Stimulated activated CD8-positive, alpha-beta memory T cell treated with anti-CD3 and anti-CD28 coated beads, Interleukin-15, amount 100 ng/mL, for 1 hour (primary cell): ENCODE measurements at places on chromosomes 7 and 10.

- DNase-seq, result no peak
These were observed 257.1 kb downstream of the KLF6 start for GRCh38 chr10:3527869-3528268.

- DNase-seq, result no peak
These were observed at the start of gene FAM107B for GRCh38 chr10:14774797-14775196. TSS of gene FAM107B (minus strand) at chr10:14774897. CDS start at chr10:14774663, 234 bp downstream.

DNA sequence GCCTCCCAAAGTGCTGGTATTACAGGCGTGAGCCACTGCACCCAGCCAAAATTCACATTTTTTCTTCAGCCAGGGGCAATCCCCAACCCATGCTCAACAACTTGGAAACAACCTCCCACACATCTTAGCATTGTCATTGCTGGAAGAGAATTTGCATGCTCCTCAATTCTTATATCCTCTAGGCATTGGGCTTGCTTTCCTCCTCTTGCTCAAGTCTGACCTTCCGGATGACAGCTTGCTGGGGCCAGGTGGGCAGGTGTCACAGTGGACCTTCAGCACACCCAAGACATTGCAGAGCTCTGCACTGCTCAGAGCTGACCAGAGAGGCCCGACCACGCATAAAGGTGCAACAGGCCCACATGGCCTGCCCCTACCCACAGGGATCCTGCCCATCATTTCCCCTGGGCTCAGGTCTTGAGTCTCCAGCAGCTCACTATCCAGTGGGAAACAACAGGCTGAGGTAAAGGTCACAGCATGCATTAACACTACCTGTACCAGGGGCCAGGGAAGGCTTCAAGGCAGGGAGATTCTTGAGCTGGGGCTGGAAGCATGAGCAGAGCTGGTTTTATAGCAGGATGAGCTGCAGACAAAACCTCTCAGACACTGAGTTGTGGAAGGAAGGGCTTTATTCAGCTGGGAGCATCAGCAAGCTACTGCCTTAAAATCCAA lies 6.8 kb upstream of the GPR15LG start:
- no peak for DNase-seq

GRCh38 chr7:40680657-40681056 lies 545.9 kb downstream of the SUGCT start:
- DNase-seq, result no peak

GRCh38 chr10:105042906-105043552 lies 401.9 kb downstream of the SORCS3 start:
- DNase-seq, result no peak

DNA sequence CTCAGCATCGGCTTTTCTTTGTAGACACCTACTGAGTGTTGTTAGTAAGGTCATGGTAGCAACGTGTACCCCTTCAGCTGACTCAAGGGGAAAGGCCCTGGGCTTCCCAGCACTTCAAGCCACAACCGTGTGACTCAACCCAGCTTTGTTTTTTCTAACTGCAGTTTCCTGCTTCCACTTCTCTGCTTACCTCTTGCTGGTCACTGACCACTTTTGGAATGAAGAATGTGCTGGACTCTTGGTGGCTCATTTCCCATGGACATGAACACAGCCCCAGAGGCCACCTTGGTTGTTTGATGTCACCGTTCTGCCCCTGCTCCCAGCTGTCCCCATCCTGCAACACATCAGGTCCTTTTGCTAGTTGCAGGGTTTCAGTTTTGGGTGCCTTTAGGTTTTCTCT lies 69.5 kb upstream of the ZNF438 start:
- DNase-seq, result peak; percentile 13

DNA sequence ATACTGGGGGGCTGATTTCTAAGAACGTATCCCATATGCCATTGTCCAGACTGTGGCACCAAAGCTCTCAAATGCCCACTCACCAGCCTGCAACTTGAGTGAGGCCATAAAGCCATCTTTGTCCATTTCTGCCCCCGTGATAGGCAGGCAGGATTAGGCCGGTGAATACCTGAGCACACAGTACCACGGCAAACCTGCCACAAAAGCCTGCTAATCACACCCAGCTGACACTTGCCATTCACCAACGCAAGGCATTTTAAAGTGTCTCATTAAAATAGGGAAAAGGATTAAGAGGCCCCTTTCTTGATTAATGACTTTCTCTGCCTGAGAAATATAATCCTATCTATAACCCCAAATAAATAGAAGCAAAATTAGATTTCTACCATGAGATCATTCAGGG lies 111.4 kb upstream of the NANOS1 start:
- DNase-seq, result no peak

- DNase-seq, result no peak
These were observed 21.0 kb downstream of the PWWP2B start for GRCh38 chr10:132417957-132418441.

- no peak for DNase-seq
These were observed 123.2 kb upstream of the KLF6 start for GRCh38 chr10:3908183-3908582.

- no peak for DNase-seq
These were observed 49.3 kb downstream of the PFKP start for GRCh38 chr10:3116508-3117100.

DNA sequence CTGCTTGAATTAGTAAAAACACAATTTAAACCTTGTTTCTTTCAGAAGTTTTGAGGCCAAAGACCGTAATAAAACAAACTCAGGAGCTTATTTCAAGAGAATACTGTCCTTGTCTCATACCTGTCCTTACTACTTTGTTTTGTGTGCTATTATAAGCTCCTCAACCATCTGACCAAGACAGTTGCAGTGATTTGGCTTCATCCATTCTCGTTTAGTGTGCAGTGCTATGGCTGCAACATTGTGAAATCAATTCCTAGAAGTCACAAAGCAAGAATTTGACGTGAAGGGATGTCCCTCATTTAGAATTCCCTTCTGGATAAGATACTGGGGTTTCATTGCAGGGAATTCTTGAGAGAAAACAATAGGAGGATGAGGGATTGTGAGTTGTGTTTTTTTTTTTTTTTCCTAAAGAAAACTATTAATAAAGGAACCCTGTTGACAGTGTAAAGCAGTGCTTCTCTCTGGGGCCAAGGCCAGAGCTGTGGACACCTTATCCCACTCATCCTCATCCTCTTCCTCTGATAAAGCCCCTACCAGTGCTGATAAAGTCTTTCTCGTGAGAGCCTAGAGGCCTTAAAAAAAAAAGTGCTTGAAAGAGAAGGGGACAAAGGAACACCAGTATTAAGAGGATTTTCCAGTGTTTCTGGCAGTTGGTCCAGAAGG lies at the start of gene OIT3:
Gene OIT3, plus strand, starts transcription at position 604 of the 663 bp plus-strand sequence. CDS start 60 bp downstream, outside the sequence.
- no peak for DNase-seq

- DNase-seq, result no peak
These were observed 131.9 kb downstream of the GRID1 start for GRCh38 chr10:86234541-86235270.

- no peak for DNase-seq
These were observed 145.3 kb downstream of the DIP2C start for GRCh38 chr10:543862-544822.

DNA sequence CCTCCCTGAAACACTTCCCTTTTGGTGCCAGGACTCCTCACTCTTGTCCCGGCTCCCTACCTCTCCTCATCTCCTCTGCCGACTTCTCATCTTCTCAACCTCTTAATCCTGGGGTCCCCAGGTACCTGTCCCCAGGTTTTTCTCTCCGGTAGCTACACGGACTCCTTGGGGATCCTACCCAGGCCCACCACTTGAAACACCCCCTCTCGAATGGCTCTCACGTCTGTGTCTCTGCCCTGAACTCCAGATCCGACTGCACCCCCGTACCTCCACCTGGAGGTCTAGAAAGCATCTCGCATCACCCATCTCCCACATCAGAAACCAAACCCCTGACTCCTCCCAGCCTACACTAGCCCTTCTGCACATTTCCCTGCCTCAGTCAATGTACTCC lies 4.8 kb downstream of the TBATA start:
- no peak for DNase-seq

DNA sequence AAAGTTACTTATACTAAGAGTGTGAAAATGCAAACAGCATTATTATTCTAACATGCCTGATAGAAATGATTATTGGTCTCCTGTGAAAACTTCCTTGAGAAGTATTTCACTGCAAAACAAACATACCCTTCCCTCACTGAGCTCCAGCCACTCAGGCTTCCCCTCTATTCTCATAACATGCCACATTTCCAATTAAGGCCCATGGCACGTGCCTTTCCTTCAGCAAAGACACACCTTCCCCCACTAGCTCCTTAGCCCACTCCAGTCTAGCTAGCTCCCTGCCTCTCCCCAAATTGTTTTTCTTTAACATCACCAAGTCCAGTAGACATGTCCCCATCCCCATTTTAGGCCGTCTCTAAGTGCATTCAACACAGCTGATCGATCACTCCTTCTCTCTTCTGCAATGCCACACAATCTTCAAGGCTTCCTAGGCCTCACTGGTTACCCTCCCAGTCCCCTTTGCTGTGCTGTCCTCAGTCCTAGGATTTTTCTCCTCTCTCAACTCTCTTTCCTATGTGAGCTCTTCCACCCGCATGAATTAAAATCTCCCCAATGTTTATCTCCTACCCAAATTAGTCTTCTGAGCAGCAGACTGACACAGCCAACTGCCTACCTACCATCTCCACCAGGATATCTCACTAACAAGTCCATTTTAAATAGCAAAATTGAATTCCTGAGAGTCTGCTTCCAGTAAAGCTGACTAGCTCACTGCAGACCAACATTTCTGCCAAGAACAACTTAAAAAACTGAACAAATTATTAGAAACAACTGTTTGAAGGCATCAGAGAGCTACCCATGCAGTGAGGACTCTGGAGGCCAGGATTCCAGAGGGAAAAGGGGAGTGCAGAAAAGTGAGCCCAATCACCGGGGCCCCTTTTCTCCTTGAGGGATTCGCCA lies 11.9 kb downstream of the CYTH3 start:
- DNase-seq, result no peak

DNA sequence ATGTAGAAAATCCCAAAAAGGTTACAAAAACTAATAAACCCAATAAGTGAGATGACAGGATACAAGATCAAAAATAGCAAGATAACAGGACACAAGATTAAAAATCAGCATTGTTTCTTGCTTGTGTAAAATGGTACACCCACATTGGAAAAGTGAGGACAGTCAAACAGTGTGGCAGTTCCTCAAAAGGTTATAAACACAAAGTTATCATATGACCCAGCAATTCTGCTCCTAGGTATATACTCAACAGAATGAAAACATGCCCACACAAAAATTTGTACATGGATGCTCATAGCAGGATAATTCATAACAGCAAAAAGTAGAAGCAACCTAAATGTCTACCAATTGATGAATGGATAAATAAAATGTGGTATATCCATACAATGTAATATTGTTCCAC lies 105.8 kb downstream of the ARMH3 start:
- DNase-seq, result no peak

DNA sequence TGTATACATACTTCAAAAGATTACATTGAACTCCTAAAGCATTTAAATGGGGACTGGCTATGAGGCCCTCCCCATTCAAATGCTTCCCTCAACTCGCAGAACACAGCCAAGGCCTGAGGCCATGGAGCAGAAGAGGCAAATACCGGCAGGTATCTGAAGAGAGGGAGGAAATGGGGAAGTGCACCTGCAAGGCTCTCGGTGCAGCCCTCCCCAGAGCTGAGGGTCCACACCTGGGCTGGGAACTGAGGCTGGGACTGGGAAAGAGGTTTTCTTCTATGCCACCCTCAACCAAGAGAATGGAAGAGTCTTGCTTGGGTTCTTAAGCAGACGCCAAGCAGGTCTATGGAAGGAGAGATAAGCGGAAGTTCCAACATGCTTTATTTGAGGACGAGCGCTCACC lies 13.0 kb upstream of the CYREN start:
- no peak for DNase-seq

GRCh38 chr7:96953676-96954513 lies 51.5 kb upstream of the DLX6 start:
- DNase-seq, result no peak

- DNase-seq, result no peak
These were observed 68.7 kb downstream of the CYCS start for GRCh38 chr7:25056368-25056767.

DNA sequence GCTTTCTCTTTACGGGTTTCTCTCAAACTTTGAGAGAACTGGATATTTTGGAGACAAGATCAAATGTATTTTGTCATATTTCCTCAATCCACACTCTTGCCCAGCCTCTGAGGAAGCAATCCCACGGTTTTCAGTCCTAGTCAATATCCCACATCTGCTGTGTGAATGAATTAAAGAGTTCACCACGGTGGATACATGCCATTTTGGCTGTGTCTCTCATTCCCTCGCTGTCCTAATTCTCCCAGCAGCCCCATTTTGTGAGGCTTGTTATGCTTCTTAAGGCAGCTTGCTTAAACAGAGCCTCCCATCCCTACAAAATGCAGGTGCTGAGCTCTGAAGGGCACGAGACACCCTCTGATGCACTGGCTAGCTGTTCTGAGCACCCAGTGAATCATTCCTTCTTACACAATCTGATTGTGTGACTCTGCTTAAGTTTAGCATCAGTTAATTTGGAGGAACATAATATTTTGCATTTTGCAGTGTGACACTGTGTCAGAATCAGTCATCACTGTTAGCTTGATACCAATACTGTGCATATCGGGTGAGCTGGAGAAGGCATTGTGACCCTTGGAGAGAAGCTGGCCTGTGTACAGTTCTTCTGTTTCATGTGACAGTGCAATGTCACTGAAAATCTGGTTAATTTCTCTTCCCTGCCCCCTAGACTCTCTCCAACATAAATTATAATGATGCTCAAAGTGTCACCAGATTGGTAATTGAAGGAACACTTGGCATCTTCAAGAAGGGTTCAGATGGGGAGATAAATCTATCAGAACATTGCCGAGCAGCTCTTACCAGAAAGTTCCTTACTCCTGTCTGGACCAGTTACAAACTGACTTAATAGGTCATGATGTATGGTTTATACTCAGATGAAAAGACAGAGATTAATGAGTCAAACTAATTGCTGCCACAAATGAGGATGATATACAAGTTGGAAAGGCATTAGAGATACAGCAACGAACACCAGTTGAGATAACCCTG lies 103.7 kb upstream of the AOAH start:
- DNase-seq, result no peak

DNA sequence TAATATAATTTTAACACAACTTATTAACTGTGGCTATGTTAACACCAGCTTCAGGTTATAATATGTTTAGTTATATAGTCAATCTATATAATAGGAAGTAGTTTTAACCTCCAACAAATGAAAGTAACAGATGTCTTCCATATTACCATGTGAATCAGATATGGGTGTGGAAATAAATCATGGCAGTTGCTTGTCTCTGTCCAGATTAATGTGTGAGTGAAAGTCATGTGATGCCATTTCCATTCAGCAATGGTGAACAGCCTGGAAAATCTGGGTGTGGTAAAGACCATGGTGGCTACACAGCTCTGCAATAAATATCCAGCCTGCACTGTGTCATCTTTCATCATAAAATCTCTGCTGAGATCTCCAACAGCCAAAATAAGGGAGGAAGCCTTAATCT lies 27.8 kb downstream of the HEPACAM2 start:
- no peak for DNase-seq

GRCh38 chr7:131603932-131604331 lies 47.5 kb upstream of the PODXL start:
- no peak for DNase-seq

- DNase-seq, result no peak
These were observed 27.8 kb upstream of the LBX1 start for GRCh38 chr10:101257084-101257483.

GRCh38 chr10:59047180-59047579 lies 129.3 kb upstream of the PHYHIPL start:
- no peak for DNase-seq

- DNase-seq, result no peak
These were observed 512 bp upstream of the VIM start for GRCh38 chr10:17227367-17228090.

- DNase-seq, result no peak
These were observed 147.0 kb downstream of the BBS9 start for GRCh38 chr7:33276325-33276724.

- no peak for DNase-seq
These were observed 106.3 kb downstream of the GLRX3 start for GRCh38 chr10:130242513-130242912.
